ENCODE measurements at places on chromosomes 4 and X.

DNA sequence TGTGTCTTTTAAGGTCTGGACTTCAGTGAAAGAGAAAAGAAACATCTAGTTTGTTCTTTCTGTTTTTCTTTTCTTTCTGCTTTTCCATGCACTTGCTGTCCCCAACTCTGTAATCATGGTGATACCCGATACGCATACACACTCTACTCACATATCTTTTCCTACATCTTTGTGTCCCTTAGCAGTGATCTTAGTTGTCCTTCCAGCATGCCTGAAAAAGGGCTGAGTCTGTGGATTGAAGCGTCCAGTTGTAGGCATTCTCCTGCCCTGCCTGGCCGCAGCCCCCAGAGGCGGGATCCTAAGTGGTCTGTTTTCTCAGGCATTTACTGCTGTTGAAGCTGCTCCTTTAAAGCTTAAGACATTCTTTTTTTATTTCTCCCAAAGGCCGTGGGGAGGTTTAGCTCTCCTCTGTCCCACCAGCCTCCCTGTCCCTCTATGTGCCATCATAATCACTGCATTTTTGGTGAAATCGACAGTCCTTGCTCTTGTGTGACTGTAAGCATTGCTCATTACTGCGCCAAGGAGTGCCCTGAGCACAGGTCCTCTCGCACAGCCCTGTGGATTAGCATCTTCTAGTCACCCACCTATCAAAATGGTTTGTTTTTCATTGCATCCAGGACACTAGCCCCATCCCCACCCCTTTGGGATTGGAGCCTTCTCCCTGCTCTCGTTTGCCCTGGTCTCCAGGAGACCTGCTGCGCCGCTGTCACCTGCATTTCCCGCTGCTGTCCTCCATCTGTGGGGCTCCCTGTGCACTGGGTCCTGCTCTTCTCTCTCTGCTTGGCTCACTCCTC lies 4.4 kb downstream of the RGS12 start:
- no peak for DNase-seq

- no peak for DNase-seq
These were observed 17.8 kb downstream of the PDK3 start for GRCh38 chrX:24482823-24483415.

- DNase-seq = no peak
These were observed 88.0 kb downstream of the FNIP2 start for GRCh38 chr4:158856852-158857251.

DNA sequence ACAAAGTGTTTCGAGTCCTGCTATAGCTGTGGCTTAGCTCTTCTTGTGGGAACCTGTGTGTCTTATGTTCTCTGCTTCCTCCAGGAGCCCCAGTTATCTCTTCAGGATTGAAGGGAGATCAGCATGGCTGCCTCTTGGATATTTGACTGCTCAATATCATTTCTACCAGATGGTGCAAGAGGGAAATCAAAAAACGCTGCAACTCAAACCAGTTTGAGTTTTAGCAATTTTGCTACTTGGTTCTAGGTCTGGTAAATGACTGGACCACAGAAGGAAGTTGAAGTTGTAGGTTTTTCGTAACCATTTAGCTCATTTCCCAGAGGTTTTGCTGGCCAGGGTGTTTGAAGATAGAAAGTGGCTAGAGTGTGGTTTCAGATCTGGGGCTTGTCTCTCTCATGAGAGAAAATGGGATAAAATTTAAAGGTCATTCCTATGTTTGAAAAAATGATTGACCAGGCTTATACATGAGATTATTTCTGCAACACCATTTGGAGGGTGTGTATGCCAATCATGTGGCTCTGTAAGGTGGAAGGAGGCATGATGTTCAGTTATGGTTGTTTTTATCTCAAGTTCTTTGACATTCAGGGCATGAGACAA lies 210.4 kb downstream of the SPRY1 start:
- no peak for DNase-seq

DNA sequence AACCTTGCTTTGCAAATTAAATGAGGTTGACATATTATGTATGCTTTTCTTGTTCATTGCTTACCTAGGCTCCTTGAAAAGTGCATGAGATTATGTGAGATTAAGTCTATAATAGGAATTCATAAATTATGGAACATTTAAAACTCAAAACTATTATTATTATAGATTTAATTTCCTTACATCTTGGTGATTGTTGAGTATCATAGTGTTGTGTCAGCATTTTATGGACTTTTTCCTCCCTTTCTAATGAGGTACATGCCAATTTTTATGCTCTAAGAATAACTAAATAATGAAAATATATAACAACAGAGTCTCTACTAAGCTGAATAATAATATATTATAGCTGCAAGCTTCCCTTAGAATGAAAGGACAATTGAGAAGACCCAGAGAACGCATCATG lies 848.8 kb upstream of the AADAT start:
- no peak for DNase-seq

GRCh38 chrX:63284659-63285058 lies 66.5 kb downstream of the SPIN4 start:
- no peak for DNase-seq

DNA sequence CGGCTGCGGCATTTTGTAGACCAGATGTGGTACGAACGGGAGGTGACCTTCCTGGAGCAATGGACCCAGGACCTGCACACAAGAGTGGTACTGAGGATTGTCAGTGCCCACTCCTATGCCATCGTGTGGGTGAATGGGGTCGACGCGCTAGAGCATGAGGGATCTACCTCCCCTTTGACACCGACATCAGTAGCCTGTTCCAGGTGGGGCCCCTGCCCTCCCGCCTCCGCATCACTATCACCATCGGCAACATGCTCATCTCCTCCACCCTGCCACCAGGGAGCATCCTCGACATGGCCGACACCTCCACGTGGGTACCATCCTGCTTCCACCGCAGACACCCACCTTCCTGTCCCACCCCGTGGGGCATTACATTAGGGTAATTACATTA lies 46.2 kb downstream of the SMARCA5 start:
- no peak for DNase-seq

GRCh38 chr4:44422912-44423311 lies 25.7 kb downstream of the KCTD8 start:
- no peak for DNase-seq

GRCh38 chr4:4575284-4576211 lies 33.7 kb upstream of the STX18 start:
- DNase-seq = no peak

DNA sequence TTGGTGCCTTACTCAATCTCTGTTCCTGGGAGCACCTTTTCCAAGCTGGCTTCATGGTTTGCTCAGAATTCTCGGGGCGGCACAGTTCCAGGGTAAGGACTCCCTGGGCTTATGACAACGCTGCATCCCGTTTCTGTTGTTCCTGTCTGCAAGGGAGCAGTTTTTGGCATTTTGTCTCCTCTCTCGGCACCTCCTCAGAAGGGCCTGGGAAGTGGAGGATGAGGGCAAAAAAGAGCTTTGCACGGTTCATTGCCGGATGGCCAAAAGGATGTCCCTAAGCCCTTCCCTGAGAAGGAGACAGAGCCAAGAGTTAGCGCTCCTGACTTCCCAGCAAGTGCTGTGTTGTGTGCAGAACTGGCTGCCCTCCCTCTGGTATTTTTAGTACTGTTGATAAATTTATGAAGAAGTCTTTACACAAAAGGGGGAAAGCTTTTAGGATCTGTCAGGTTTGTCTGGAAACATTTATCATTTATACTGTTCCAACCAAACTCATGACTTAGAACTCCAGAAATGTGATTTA lies 13.4 kb downstream of the SRD5A3 start:
- DNase-seq = no peak

GRCh38 chrX:68865300-68865699 lies 36.5 kb downstream of the EFNB1 start:
- DNase-seq = no peak

- no peak for DNase-seq
These were observed 25.7 kb upstream of the MRFAP1 start for GRCh38 chr4:6614701-6615230.

GRCh38 chrX:14039344-14039743 lies 9.7 kb upstream of the GEMIN8 start:
- no peak for DNase-seq

DNA sequence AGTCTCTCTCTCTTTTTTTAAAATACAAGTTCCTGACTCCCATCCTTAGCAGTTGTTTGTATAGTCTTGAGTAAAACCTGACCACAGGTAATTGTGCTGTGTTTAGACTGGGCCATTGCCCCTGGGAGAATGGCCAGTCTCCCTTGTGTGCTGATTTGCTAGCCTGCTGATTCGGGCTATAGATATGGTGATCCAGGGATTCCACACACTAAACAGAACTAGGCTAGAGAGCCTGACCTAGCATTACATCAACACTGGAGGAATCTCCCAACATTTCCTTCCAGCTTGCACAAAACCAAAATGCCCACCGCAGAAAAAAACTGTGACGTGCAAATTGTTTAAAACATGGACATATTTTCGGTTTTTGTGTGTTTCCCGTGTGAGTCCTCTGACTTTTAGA lies 5.1 kb downstream of the UPRT start:
- DNase-seq = no peak

GRCh38 chr4:80189956-80190677 lies 7.2 kb upstream of the PRDM8 start:
- no peak for DNase-seq

GRCh38 chrX:48520976-48521352 lies 644 bp upstream of the EBP start:
- no peak for DNase-seq

- DNase-seq = no peak
These were observed 111.6 kb upstream of the ENPP6 start for GRCh38 chr4:184329235-184329634.

DNA sequence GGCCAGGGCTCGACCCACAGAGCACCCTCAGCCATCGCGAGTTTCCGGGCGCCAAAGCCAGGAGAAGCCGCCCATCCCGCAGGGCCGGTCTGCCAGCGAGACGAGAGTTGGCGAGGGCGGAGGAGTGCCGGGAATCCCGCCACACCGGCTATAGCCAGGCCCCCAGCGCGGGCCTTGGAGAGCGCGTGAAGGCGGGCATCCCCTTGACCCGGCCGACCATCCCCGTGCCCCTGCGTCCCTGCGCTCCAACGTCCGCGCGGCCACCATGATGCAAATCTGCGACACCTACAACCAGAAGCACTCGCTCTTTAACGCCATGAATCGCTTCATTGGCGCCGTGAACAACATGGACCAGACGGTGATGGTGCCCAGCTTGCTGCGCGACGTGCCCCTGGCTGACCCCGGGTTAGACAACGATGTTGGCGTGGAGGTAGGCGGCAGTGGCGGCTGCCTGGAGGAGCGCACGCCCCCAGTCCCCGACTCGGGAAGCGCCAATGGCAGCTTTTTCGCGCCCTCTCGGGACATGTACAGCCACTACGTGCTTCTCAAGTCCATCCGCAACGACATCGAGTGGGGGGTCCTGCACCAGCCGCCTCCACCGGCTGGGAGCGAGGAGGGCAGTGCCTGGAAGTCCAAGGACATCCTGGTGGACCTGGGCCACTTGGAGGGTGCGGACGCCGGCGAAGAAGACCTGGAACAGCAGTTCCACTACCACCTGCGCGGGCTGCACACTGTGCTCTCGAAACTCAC lies 3.6 kb downstream of the MID1IP1 start:
- no peak for DNase-seq

DNA sequence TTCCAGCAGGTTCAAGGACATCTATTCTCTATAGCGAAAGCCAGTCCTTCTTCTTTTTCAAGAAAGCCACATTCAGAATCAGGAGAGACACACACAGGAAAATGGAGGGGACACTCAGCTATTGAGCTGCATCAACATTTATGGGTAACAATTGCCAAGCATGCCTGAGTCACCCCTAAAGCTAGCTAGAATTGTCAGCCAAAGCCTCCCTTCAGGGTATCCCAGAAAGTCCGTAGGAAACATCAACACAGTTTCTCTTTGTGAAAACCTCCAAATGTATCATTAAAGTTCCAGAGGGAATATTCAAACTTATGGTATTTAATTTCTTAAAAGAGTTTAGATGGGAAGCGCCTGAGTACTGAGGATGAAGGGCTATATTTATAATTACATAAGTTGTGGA lies 331.1 kb upstream of the SLC7A11 start:
- DNase-seq = no peak

- no peak for DNase-seq
These were observed 405.3 kb downstream of the MID1IP1 start for GRCh38 chrX:39206399-39207145.

DNA sequence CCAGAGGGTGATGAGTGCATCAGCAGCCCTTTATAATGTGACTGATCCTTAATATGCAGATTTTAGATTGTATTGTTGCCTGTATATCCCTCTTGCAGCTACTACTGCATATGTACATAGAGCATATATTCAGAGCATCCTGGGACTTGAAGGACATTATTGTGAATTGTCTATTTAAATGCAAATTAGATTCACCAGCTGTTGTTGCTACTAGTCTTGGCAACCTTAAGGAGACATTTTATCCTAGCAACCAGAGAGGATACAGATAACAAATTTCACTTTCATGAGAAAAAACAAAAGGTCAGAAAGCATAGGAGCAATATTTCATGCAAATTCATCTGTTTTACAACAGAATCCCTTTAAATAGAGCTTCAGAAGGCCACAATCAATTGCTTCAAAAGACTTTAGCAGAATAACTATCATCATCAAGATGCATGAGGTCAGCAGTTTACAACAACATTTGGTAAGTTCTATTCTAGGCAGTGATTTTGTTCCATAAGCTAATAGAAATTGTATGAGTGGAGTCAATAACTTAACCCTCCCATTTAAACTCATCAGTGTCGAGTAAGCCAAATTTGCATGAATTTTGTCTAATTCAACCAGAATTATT lies 148.6 kb downstream of the GC start:
- DNase-seq = no peak

- DNase-seq = no peak
These were observed 261.4 kb downstream of the DHX15 start for GRCh38 chr4:24322995-24323394.

DNA sequence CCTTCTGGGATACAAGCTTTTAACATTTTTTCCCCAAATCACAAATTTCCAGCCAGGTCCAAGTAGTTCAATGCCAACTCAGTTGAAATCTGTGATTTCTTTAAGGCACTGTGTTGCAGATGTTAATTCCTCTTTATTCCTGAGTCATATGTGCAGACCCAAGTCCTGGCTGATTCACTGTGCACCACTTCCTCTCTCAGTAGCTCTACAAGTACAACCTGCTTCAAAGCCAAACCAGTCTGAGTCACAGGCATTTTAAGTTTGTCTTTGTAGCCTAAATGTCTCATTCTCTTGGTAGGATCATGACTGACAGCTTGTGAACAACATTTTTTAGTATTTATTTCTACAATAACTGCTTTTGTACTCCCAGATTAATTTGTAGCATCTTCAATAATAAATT lies 165.6 kb upstream of the S100G start:
- peak; percentile 54 for DNase-seq

GRCh38 chr4:6087669-6088341 lies 69.6 kb upstream of the C4orf50 start:
- no peak for DNase-seq
